ENCODE measurements at places on chromosomes 13 and 19.
A peak's percentile ranks its signal among the peaks of the same experiment; 100 is the strongest.

GRCh38 chr13:59890054-59890453, 273.7 kb downstream of the DIAPH3 start:
- no peak for DNase-seq

DNA sequence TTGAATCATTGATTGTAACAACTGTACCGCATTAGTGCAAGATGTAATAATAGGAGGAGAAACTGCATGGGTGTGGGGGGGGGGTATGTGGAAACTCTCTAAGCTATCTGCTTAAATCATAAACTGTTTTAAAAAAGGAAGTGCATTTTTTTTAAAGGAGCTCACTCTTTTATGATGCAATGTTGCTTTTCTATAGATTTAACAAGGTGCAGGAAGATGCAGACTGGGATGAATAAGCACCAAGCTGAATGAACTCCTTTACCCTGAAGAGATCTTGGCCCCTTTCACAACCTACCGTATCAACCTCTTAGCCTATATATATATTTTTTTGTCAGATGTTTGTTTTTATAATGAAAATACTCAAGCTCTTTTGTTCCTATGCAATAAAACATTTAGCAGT, 95.9 kb downstream of the AKAP11 start:
- DNase-seq, result no peak

DNA sequence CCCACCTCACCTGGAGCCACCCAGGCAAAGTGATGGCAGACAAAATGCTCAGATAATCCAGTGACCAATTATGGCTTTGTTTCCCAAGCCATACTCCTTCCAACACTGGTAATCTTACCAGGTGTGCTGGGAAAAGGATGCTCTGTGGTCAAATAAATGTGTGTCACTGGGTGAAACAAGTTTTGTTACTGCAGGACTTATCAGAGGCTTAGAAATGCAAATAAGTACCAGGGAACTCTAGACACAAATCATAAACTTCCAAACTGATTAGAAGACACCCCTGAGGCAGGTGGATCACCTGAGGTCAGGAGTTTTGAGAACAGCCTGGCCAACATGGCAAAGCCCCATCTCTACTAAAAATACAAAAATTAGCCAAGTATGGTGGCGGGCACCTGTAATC, 26.4 kb downstream of the PIN1 start:
- no peak for DNase-seq

DNA sequence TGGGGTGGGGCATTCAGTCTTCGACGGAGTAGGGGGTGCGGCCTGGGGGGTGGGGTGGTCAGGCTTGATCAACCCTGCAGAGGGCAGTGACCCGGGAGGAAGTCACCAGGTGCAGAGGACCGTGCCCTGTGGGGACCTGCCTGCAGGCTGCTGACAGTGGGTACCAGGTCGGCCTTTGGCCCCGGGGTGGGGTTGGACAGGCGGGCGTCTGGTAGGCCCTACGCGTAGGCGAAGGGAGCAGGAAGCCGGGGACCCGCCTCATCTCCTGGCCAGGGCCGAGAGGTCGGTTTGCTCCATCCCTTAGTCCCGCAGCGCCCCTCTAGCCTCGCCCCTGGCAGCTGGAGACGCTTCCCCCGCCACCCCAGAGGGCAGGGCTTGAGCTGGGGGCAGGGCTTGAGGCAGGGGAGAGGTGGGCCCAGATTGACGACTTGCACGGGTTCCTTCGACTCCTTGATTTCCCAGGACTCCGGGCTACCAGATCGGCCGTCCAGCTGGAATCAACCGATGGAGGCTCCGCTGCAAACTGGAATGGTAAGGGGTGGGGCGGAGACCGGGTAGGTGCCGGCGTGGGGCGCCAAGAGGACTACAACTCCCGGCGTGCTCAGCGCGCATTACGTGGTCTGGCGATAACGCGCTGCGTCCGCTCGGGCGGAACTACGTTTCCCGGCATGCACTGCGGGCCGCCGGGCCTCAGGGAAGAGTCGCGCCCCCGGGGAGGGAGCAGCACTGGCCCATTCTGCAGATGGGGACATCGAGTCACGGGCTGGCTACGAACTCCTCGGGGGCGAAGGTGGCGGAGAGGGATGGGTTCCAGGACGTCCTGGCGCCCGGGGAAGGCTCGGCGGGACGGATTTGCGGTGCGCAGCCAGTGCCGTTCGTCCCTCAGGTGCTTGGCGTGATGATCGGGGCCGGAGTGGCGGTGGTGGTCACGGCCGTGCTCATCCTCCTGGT, at the start of gene PNPLA6:
TSS of gene PNPLA6 (plus strand) at position 671 of the 951 bp plus-strand sequence. CDS start at position 743, 72 bp downstream.
- DNase-seq, result peak; percentile 92

GRCh38 chr13:46925486-46925885, 28.6 kb upstream of the HTR2A start:
- no peak for DNase-seq

Data from activated T-helper 9 cell treated with anti-CD3 and anti-CD28 coated beads, Interleukin-2, amount 50 U/mL, for 16 hours (primary cell).